Stimulated activated CD4-positive, alpha-beta T cell treated with anti-CD3 and anti-CD28 coated beads, Interleukin-12 subunit alpha, Interleukin-12 subunit beta, amount 100 ng/mL, for 24 hours (primary cell): ENCODE measurements at places on chromosomes 3 and 15.

- no peak for DNase-seq
Observed at GRCh38 chr15:31560643-31561042, 234.0 kb downstream of the KLF13 start.

DNA sequence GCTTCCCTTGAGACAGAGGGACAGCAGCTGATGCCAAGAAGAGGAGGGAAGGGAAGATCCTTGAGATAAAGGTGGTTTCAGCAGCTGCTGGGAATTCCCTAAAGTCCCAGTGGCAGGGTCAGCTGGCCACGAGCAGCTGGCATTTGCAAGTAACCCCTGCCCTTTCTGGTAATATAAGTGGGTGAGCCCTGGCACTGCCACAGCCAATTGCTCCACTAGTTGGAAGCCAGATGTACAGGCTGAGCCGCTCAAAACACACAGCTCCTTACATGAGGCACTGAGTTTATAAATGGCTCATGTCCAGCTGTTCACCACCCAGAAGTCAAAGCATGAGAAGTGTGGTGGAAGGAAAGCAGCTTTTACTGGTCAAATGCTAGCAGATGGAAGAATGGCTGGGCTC lies 35.4 kb downstream of the PRR20G start:
- DNase-seq = no peak

- DNase-seq = no peak
Observed at GRCh38 chr3:63995086-63995485, 28.2 kb downstream of the PSMD6 start.

DNA sequence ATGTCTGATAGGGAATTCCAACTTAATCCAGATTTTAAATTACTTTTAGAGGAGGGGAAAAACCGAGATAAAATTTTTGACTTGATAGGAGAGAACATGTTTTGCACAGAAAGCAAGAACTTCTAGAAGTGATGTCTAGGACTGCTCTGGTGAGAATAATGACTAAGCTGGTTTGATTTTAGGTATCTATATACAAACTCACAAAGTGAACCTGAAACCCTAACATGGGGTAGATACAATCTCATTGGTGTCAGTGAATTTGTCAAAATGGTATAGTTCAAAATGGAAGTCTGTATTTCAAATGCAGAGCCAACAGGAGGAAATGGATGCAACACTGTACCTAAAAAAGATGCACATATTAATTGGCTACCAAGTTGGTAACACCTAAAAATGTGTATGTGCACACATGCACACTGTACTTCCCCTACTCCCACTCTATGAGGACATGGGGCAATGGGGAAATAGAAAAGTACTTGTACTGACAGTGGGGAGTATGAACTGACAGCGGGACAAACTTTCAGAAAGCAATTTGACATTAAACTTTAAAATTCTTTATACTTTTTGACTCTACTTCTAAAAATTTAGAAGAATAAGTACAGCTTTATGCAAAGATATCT lies 53.0 kb downstream of the NR1I2 start:
- no peak for DNase-seq

GRCh38 chr3:32919920-32920319 lies 31.5 kb upstream of the CCR4 start:
- DNase-seq = no peak
